ENCODE measurements at places on chromosomes 6 and 20.

GRCh38 chr6:134921721-134922261, 28.1 kb downstream of the ALDH8A1 start:
- H3K27me3 ChIP-seq: no peaks in the 10 kb centered on the region
- no peak overlapping the region for H3K27ac ChIP-seq
- H3K4me1 ChIP-seq: no peaks in the 10 kb centered on the region
- H3K4me3 ChIP-seq: no peak overlapping the region

DNA sequence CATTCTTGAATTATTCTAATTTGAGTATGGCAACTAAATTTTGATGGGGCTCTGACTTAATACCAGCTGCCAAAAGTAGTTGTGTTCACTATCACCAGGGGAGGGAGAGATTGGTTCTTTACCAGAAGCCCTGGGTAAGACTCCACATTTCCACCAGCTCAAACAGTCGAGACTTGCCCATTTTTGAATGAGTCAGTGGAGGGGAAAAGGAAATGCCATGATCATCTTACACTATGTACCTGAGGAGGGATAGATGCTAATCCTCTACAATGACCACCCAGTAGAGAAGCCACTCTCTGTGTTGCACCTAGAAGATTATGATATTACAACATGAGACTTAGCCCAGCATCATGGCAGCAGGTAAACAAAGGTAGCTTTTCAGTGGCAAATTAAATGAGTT, 77.0 kb upstream of the SGK1 start:
- no peak overlapping the region for H3K27ac ChIP-seq
- no peak for DNase-seq
- H3K4me3 ChIP-seq: no peak overlapping the region
- peaks cover 2% of the 10 kb centered on the region for H3K36me3 ChIP-seq
- peaks cover 16% of the 10 kb centered on the region for H3K4me1 ChIP-seq

DNA sequence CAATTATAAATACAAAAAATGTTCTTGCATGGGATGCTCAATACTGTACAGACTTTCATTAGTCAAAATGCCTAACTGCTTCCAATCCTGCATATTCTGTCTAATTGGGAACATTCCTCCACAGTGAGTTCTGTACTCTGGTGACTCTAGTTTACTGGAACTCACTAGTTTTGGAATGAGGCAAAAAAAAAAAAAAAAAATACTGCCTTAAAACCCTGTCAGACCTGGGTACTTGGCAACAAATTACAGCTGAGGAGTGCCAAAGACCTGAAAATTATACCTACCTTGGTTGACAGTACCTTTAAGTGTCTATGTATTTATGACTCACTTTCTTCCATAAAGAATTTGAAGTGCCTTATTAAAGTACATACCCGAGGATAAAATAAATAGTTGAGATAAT, 276.7 kb downstream of the FARS2 start:
- H3K4me1 ChIP-seq: no peaks in the 10 kb centered on the region
- peaks cover 17% of the 10 kb centered on the region for H3K36me3 ChIP-seq
- H3K27me3 ChIP-seq: no peaks in the 10 kb centered on the region
- H3K4me3 ChIP-seq: no peak overlapping the region
- no peak overlapping the region for H3K27ac ChIP-seq
- no peak for DNase-seq

DNA sequence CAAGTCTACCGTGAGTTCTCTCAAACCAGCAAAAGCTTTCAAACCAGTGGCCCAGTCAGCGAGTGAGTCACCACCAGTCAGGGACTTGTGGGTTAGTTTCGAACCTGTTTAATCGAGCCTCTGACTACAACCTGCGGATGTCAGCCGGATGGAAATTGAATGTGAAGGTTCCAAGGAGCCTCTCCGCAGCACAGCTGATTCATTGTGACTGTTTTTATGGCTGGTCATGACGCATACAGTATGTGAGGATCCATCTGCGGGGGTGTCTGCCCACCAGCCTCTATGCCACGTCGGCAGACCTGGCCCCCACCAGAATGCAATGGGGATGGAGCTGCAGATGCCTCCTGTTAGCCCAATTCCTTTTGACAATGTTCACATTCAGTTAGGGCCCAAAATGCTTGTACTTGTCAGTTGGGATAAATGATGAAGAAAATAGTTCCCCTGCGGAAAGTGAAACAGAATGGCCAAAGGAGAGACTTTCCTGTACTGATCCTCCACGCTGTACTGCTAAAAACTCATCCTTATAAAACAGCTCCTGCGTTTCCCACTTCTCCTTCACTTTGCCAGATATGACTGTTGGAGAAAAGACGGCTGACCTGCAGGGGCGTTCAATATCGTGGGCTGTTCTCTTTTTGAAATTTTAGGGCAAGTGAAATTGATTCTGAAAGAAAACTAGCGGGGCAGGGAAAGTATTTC, 206.6 kb downstream of the TFAP2B start:
- H3K27ac ChIP-seq: no peak overlapping the region
- H3K4me3 ChIP-seq: no peak overlapping the region
- no peaks in the 10 kb centered on the region for H3K4me1 ChIP-seq
- H3K36me3 ChIP-seq: no peaks in the 10 kb centered on the region
- H3K27me3 ChIP-seq: no peaks in the 10 kb centered on the region

GRCh38 chr6:154257067-154257466, 99.5 kb downstream of the IPCEF1 start:
- no peak for DNase-seq
- H3K27ac ChIP-seq: no peak overlapping the region
- H3K27me3 ChIP-seq: peaks cover 2% of the 10 kb centered on the region
- H3K36me3 ChIP-seq: peaks cover 10% of the 10 kb centered on the region
- no peak overlapping the region for H3K4me3 ChIP-seq

- H3K4me3 ChIP-seq: no peak overlapping the region
- H3K27me3 ChIP-seq: no peaks in the 10 kb centered on the region
- DNase-seq: no peak
- peaks cover 23% of the 10 kb centered on the region for H3K36me3 ChIP-seq
Observed at GRCh38 chr6:88870717-88871330, 92.6 kb downstream of the RNGTT start.

DNA sequence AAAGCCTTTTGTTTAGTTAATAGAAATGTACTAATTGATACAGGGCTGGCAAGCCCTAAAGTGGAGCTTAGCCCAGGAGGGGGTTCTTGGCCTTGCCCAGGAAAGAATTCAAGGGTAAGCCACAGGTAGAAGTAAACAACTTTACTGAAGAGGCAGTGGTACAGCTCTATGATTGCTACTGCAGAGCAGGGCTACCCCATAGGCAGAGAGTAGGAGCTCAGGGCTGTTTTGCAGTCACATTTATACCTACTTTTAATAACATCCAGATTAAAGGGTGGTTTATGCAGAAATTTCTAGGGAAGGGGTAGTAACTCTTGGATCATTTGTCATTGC, 680.4 kb upstream of the GJE1 start:
- DNase-seq: no peak
- H3K27me3 ChIP-seq: no peaks in the 10 kb centered on the region
- peaks cover 5% of the 10 kb centered on the region for H3K4me1 ChIP-seq

DNA sequence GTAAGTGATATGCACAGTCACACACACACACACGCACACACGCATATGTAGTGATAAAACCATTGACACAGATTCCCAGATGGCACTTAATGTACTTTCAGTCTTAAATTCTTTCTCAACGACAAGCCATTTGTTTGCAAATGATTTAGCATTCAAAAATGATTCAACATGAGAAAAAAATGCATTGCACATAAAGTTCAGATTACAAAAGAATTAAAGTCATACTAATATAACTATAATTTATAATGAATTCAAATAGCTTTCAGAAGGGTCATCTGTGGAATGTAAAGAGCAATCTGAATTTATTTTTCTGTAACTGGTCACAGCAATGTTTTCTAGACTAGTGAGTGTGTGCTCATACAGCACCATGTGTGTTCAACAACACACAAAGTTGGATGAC, 521.6 kb upstream of the ZNF337 start:
- no peaks in the 10 kb centered on the region for H3K27me3 ChIP-seq
- no peaks in the 10 kb centered on the region for H3K36me3 ChIP-seq
- H3K4me1 ChIP-seq: no peaks in the 10 kb centered on the region
- H3K27ac ChIP-seq: no peak overlapping the region
- no peak for DNase-seq

- DNase-seq: no peak
- H3K4me1 ChIP-seq: peaks cover 16% of the 10 kb centered on the region
- H3K36me3 ChIP-seq: no peaks in the 10 kb centered on the region
- H3K27ac ChIP-seq: no peak overlapping the region
- no peak overlapping the region for H3K4me3 ChIP-seq
Observed at GRCh38 chr6:167683028-167683862, 143.5 kb upstream of the AFDN start.

GRCh38 chr6:17988422-17988944, 1.0 kb upstream of the KIF13A start:
- peaks cover 10% of the 10 kb centered on the region for H3K27me3 ChIP-seq
- peaks cover 34% of the 10 kb centered on the region for H3K4me1 ChIP-seq
- peak overlapping the region; percentile 14 for H3K27ac ChIP-seq
- no peak for DNase-seq
- no peaks in the 10 kb centered on the region for H3K36me3 ChIP-seq
- peak overlapping the region; percentile 89 for H3K4me3 ChIP-seq

GRCh38 chr6:146950351-146950835, 253.8 kb upstream of the STXBP5 start:
- no peak overlapping the region for H3K4me3 ChIP-seq
- no peak for DNase-seq
- H3K36me3 ChIP-seq: no peaks in the 10 kb centered on the region
- H3K4me1 ChIP-seq: peaks cover 2% of the 10 kb centered on the region
- H3K27me3 ChIP-seq: no peaks in the 10 kb centered on the region

GRCh38 chr20:651713-652614, 1.0 kb downstream of the SRXN1 start:
- peaks cover 46% of the 10 kb centered on the region for H3K36me3 ChIP-seq
- no peak for DNase-seq
- H3K4me1 ChIP-seq: peaks cover 30% of the 10 kb centered on the region
- peaks cover 33% of the 10 kb centered on the region for H3K27me3 ChIP-seq

DNA sequence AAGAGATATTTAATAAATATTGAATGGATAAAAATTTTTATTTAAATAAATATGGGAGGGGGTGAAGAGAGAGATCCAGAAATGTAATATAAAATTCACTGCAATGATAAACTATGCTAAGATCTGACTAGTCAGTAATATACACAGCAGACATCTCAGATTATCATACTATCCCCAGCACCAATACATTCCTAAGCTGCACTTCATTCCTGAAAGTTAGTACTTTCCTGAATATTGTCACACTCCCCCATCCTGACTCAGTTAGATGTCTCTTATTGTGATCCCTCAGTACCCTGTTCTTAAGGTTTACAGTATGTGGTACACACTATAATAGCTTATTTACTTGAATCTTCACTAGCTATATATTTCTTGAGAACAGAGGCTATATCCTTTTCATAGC, 88.3 kb upstream of the KCNQ5 start:
- no peaks in the 10 kb centered on the region for H3K4me1 ChIP-seq
- H3K27ac ChIP-seq: no peak overlapping the region
- H3K27me3 ChIP-seq: peaks cover 8% of the 10 kb centered on the region
- H3K36me3 ChIP-seq: no peaks in the 10 kb centered on the region
- H3K4me3 ChIP-seq: no peak overlapping the region
- no peak for DNase-seq

GRCh38 chr6:71982389-71982788, 96.0 kb downstream of the RIMS1 start:
- no peak overlapping the region for H3K27ac ChIP-seq

DNA sequence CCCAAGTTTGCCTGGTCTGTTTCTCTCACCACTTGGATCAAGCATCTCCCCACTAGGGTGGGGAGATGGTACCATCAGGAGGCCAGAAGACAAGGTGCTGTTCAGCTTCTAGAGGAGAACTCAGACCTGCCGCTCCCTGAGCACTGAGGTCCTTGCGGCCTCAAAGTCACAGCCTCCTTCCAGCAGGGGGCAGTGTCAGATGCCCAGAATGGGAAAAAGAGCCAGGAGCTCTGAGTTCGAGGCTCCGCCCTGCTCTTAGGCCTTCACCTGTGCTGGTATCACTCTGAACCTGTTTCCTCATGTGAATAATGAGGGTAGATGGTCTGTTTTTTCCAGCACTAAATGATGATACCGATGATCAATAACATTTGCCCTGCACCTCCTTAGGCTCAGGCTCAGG, 68.7 kb downstream of the TOX2 start:
- H3K36me3 ChIP-seq: peaks cover 1% of the 10 kb centered on the region
- no peak for DNase-seq
- peaks cover 17% of the 10 kb centered on the region for H3K27me3 ChIP-seq

- peaks cover 6% of the 10 kb centered on the region for H3K27me3 ChIP-seq
- H3K4me3 ChIP-seq: no peak overlapping the region
- peaks cover 18% of the 10 kb centered on the region for H3K4me1 ChIP-seq
Observed at GRCh38 chr20:41171736-41172295, 34.5 kb downstream of the PLCG1 start.

Measured in stimulated activated naive B cell treated with anti-CD40 and anti-IgM and Interleukin-4, amounts not matched to agents 10 μg/mL and 1 μg/mL and 100 μg/mL, for 72 hours (primary cell).